Activated naive CD8-positive, alpha-beta T cell treated with anti-CD3 and anti-CD28 coated beads for 36 hours (primary cell): ENCODE measurements at places on chromosomes 4 and X.

DNA sequence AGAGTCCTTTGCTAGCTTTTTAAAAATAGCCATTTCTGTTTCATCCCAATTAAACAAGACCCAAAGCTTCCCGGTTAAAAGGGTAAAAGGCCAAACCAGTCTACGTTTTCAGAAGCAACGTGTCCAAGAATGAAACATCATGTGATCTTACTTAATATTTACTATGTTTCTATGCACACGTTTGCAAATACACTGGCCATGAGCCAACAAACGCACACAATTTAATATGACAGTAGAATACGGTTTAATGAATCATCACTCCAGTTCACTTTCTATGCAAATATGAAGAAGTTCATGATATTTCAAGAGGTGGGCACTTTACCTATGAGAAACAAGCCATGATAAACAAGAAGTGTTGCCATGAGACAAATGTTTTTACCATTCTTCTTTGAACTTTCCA lies 4.3 kb downstream of the NR0B1 start:
- no peak for DNase-seq

GRCh38 chr4:56990109-56990905 lies 11.6 kb downstream of the POLR2B start:
- DNase-seq, result no peak

DNA sequence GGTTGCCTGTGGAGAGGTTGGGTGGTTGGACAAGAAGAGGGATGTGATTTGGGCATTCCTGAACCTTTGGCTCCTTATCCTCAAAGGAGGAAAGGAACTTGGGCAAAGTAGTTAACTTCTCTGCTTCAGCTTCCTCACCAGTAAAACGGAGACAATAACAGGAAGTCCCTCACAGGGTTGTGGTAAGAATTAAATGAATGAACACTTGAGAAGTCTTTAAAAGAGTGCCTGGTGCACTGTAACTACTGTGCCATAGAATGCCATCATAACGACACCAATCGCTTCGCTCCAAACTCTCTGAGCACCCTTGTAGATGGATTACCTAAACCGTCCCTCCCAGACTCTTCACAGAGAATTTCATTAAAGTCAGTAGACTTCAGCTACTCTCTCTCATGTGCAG lies 10.5 kb downstream of the ZCCHC18 start:
- no peak for DNase-seq

DNA sequence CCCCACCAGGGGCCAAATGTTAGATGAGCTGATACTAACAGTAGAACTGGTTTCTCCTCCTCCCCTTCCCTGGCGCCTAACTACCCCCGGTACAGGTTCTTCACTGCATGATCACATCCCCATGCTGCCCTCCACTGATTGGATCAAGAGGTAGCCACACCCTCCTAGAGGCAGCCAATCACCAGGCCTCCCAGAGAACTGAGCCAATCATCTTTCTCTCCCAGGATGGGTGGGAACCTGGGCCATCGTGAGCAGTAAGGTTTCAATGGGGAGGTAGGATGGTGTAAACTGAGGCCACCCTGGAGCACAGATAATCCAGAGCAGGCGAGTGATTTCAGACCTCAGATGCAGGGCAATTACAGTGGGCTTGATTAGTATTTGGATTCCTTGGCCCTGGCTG lies 64.2 kb downstream of the PPP2R2C start:
- no peak for DNase-seq

GRCh38 chrX:78979789-78980464 lies 34.7 kb downstream of the P2RY10 start:
- peak; percentile 19 for DNase-seq

DNA sequence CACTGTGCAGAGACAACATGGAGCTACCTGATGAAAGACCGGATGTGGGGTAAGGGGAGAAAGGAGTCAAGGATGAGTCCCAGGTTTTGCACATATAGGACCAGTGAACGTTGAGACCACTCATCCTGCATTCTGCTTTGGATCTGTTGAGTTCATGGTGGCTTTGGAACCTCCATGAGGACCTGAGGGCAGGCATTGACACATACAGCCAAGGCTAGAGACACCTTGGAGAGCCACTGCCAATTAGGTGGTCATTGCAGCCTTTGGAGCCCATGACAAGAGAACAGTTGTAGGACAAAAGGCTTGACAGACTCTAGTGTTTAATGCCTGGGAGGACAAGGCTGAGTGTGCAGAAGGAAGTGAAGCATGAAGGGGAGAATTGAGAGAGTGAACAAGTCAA lies 87.9 kb downstream of the STK32B start:
- DNase-seq, result no peak

GRCh38 chrX:73182502-73183114 lies 32.0 kb downstream of the NAP1L2 start:
- DNase-seq, result no peak

GRCh38 chrX:70049925-70050324 lies at the start of gene AWAT2:
Gene AWAT2, minus strand, starts transcription at chrX:70049938. Its CDS starts 6 bp downstream, at chrX:70049932.
- DNase-seq, result no peak

GRCh38 chr4:64882311-64883086 lies 473.2 kb upstream of the TECRL start:
- no peak for DNase-seq
